ENCODE measurements at places on chromosomes 1 and 21.

DNA sequence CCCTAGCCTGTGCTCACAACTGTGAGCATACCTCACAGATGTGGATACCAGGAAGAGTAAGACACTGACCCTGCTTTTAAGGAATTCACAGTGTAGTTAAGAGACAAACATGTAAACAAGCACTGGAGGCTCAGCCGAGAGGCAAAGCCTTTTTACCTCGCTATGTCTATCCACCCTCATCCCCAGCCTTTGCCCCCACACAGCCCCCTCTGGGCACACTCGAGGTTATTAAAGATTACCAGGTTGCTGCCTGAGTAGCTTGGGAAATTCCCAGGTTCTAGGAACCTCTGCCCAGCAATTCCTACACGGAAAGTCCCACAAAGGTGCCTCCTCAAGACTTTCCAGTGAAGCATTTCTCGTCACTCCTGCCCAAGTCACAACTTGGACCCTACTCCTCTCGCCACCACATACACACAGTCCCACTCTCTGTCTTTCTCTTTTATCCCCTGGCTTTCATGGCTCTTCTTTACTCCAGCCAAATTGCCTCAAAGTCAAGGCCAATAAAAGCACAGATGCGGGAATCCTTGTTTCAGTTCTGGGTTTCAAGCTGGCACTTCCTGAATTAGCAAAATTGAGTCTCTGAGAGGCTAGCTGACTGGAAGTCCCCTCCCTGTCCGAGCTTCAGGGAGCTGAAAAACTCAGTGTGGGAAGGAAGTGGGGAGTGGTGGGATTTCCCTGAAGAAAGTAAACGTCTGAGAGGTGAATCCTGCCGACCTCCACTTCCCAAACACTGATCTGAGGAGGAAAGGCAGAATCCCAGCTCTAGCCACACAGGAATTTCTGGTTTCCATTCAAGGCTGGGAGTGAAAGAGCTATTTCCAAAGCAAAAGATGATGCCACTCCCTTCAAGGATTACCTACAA, 7.6 kb downstream of the DENND2D start:
- no peak for DNase-seq

DNA sequence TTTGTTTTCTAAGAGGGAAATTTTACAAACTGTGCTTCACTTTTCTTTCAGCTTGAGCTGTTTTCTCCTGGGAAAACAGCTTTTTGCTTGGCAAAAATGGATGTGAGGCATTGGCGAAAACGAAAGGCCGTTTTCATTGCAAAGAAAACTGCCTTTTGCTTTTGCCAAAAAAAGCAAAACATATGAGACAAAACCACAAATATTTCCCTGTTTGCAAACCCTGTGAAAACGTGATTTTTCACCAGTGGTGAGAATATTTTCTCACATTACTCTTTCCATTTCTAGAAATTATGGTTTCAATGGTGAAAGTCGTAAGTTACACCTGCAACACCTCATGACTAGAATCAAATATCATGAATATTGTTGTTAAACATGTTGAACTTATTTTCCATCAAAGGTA, 74.0 kb upstream of the ZBTB18 start:
- no peak for DNase-seq

- DNase-seq = no peak
Measured at GRCh38 chr1:167791281-167792187, 69.8 kb downstream of the MPZL1 start.

DNA sequence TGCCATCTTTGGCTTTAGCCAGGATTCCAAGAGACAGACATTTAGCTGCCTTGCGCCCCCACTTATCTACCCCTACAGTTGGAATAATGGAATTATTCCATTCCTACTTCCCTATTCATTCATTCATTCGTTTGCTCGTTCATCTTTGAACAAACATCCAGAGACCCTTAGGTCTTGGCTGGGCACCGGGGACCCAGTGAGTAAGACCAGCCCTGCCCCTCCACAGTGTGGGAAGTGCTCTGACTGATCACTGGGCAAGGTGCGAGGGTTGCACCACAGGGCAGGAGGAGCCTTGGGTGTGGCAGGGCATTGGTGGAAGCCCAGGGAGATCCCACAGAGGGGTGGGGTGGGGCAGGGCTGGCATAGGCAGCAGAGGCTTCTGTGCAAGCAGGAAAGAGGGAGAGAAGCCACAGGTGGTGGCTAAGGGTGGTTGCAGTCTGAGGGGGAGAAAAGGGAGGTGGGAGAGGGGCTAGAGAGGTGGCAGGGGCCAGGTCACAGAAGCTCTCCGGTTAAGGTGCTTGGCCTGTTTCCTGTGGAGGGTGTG, 35.0 kb upstream of the TMEM61 start:
- DNase-seq = no peak

- no peak for DNase-seq
Measured at GRCh38 chr1:64758233-64758632, 13.4 kb downstream of the RAVER2 start.

- no peak for DNase-seq
Measured at GRCh38 chr1:63255153-63255552, 67.2 kb upstream of the FOXD3 start.

- no peak for DNase-seq
Measured at GRCh38 chr1:247209396-247209795, 37.6 kb upstream of the ZNF124 start.

DNA sequence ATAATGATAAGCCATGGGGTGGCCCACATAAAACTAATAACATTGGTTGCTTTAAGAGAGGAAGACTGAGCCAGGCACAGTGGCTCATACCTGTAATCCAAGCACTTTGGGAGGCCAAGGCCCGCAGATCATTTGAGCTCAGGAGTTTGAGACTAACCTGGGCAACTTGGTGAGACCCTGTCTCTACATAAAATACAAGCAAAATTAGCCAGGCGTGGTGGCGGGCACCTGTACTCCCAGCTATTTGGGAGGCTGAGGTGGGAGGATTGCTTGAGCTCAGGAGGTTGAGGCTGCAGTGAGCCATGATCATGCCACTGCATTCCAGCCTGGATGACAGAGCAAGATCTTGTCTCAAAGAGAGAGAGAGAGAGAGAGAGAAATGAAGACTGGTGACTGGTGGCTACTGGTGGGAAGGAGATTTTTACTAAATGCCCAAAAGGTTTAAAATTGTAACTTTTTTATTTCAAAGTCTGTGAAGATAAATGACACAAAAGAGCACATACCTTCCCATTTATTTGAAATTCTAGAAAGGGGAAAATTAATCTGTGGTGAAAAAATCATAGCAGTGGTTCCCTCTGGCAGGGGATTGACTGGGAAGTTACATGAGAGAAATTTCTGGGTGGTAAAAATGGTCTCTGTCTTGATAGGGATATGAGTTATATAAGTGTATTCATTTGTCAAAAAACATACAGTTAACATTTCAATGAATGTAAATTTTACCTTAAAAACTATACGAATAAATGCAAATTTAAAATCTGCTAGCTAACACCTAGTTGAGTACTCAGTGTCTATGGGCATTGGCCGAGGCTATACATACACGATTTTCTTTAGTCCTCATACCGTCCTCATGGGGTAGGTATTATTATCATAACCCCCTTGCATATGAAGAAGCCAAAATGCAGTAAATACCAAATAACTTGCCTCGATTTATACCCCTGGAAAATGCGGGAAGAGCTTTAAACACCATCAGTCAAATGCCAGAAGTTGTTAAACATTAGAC, 2.2 kb upstream of the NBPF1 start:
- no peak for DNase-seq

- DNase-seq = no peak
Measured at GRCh38 chr1:88897070-88897730, 5.8 kb upstream of the GTF2B start.

DNA sequence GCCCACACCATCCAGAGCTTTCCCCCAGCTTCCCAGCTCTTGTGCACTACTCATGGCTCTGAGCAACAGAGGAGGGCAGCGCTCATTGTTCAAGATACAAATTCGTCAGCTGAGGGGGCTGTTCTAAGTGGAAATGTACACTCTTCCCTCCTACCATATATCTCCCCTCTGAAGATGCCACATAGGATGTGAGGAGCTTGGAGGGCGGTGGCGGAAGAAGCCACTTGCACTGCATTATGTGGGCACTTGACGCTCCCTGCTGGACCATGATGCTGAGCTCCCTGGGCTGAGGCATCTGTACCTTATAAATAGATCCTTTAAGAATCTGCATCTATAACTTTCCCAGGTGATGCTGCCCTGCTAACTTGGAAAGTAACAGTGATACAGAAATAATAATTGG, 477.6 kb upstream of the DEPDC1 start:
- no peak for DNase-seq

All from SJSA1 (cell line).